ENCODE measurements at places on chromosomes 12 and 14. TPM values are rescaled to one million over a fixed set of nuclear protein-coding genes. Genes with fewer than 3 reads are reported as not detected.

The KCNJ8 gene
- not detected for total RNA-seq

DNA sequence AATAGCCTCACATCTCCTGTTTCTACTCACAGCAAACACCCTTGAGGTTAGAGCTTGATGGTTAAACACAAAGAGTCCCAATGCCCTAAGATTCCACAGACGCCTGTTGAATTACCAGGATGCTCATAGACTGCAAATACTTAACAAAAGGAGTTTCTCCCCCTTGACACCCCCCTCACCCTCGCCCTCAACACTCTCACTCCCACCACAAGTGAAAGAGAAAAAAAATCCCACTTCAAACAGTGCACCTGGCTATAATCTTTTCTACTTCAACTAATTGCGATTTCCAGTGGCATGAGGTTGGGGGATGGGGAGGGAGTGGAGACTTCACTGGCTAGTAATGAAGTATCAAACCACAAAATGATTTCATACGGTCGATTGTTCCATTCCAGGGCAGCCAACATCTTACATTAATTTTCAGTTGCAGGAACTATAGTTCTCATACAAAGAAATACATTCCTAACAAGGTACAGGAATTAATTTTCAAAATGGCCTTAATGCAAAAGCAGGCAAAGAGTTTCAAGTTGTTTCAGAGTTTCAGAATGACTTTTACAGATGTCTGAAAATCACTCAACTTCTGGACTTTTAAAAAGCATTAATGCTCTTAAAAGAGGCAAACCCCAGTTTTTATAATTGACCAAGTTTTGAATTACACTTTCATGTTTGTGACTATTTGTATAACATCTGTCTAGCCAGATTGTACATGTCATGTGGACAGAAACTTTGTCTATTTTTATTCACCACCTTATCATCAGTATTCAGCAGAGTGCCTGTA is 390.7 kb downstream of the C12orf75 start:
- DNase-seq: no peak

DNA sequence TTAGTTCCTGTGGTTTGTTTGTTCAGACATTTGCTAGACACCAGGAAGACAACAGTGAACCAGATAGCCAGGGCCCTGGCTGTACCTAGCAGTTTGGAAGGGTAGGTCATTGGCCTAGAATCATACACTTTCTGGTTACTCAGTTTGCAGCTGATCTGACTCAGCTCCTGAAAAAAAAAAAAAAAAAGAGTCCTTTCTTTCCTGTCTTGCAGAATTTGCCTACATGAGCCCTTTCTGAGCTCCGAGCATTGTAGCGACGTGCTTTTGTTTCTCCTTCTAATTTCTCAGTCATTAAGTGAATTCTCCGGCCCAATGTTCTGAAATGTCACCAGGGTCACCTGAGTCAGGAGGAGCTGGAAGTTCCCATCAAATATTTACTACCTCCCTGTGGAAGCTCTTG is 2.4 kb downstream of the CABP1 start:
- DNase-seq: no peak

The DENND5B gene
- total RNA-seq: 0.08 TPM

The ARPC3 gene
- 437 TPM for total RNA-seq

DNA sequence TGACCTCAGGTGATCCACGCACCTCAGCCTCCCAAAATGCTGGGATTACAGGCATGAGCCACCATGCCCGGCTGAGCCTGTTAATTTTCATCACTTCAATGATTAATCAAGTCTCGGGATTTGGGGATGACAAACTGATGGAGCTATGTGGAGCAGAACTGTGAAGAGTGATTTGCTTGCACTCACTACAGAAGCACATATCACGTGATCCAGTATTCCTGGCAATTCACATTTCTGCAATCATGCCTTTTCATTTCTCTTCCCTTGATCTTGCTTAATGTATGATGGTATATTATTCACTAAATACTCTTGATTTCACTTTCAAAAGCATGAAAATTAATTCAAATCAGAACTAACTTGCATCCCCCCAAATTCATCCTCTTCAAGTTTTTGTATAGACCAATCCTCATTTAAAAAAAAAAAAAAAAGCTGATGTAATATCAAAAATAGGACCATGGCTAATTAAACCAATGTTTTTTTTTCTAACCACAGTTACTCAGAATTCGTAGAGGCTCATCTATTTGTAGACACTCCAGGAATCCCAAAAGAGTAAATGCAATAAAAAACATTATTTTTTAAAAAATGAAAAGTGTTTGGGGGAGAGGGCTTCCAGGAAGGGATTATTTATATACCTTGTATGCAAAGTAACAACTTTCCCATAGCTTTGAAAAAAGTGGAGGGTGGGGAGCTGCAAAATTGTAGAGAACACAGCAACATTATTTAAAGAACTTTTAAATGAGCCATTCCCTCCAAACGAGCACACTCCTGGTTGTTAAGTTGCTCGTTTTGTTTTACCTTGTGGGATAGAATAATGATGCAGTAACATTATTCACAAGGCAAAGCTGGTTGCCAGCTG is 7.0 kb upstream of the ATXN2 start:
- DNase-seq: no peak

DNA sequence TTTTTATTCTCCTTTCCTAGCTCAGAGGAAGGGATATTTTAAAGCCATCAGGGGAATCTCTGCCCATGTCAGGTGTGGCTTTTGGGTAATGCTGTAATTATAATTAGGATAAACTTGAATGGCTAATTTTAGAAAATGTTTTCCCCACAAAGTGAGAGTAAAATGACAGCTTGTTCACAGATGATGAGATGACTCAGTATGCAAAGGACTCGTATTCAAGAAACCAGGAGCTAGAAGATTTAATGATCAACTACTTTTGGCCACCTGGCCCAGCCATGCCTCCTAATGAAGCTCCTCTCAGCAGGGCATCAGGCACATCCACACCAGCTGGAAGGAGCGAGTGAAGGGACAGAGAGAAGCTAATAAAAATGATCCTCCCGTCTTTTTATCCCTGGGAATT is 29.0 kb upstream of the PLEKHG7 start:
- no peak for DNase-seq

The PDE3A gene
- total RNA-seq: not detected

The ZNF891 gene
- total RNA-seq: 1.9 TPM

DNA sequence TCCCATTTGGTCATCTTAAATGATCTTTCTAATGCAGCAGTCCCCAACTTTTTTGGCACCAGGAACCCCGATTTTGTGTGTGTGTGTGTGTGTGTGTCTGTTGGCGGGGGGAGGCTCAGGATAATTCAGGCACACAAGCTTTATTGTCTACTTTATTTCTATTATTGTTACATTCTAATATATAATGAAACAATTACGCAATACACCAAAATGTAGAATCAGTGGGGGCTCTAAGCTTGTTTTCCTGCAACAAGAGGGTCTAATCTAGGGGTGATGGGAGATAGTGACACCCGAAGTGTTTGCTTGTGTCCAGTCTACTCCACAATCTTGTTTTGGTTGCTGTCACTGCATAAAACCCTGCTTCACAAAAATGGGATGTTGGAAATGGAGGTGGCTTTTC is 621.1 kb upstream of the LRFN5 start:
- DNase-seq: no peak

The BCAT1 gene
- total RNA-seq: 24.1 TPM

DNA sequence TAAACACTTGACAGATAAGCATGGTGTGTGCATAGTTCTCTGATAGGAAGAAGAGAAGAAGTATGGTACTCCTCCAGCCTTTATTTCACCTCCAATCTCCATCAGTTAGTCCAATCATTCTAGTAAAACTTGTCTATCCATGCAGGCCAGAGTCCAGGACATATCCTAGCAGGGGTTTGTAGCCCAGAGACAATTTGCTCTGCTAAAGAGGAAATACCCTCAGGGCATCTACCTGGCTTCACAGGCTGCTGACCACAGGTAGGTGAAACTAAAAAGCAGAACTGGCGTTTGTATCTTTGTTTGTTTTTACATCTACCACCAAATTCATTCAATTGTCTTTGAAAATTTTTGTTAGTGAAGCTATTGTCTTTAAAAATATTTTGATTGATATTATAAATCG is 717.6 kb downstream of the FSCB start:
- no peak for DNase-seq

DNA sequence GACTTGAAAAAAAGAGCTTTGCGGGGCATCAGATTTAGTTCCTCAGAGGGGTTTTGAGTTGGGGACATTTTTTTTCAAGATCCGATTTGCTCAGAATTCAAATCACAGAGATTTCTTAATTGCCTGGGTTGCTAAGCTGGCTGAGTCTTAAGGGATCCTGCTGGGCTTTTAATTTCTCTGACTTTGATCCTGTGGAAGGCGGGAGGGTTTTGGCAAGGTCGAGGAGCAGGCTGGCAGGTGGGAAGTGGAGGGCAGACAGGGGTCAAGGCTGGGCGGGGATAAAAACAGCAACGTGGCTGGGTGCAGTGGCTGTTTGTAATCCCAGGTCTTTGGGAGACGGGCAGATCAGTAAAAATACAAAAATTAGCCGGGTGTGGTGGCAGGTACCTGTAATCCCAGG is 33.5 kb upstream of the CCDC63 start:
- no peak for DNase-seq

DNA sequence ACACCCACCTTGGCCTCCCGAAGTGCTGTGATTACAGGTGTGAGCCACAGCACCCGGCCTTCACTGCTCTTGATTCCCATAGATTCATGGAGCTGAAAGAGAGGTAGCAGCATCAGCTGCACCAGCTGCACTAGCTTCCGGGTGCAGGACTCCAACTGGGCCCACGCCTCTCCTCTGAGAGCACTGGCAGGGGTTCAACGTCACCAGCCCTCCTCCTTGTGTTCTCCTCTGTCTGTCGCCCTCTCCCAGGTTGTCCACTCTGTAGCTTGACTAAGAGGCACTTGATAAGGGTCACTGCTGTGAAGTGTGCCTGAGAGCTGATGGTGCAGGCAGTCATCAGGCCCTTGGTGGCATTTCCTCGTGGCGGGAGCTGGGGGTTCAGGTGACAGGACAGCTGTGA is 28.3 kb downstream of the MLXIP start:
- no peak for DNase-seq

The KRT8 gene
- total RNA-seq: not detected

- DNase-seq: no peak
Observed at GRCh38 chr14:100430571-100430970, 107.4 kb downstream of the SLC25A47 start.

DNA sequence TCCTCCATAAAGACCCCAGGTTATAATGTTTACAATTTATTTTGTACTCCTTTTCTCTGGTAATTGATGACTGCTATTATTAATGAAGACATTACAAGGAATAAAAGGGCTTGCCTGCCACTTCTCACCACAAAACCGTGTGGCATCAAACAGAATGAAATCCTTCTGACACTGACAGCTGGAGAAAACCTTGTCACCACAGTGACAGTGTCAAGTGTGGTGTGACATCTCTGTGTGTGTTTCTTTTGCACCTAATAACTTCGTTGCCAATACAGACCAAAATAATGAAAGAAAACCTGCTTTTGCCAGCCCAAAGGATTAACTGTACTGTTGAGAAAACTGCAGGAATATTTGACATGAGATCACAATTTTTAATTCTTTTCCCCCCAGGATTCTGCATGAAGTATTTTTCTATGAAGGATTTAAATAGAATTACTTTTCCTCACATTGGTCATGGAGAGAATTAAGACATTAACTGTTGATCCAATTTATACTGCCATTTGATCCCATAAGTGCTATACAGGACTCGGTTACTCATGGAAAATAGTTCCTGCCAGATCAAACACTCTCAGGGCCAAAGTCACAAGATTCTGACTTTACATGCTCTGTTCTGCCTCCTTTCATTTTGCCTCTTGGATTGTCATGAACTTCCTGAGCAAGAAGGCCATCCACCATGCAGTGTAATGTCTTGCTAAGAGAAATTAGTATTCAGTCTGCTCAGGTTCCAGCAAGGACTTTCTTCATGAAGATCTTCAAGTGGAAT is 60.4 kb upstream of the IFNG-AS1 start:
- DNase-seq: no peak

DNA sequence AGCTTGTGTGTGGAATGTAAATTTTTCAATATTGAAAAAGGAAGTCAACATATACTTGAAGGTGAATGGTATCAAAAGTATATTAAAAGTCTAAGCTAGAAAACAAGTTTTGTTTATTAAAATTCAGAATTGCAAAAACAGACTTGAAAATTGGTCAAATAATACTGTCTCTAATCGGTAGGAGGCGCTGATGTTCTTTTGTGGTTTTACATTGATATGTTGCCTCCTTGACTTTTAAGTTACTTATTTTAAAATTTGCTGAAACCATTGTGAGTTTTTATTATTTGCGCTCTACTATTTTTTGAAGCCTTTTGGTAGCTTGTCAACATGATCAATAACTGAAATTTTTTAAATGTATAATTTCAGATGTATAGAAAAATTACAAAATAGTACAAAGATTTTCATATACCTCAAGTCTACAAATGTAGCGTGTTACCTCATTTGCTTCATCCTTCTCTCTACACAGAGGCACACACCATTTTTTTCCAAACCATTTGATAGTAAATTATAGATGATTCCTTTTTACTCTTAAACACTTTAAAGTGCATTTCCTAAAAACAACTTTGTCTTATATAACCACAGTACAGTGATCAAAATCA is 6.9 kb downstream of the RTRAF start:
- peak; percentile 50 for DNase-seq

- no peak for DNase-seq
Observed at GRCh38 chr12:18895946-18896345, 158.0 kb downstream of the CAPZA3 start.

The CLEC12A gene
- 6.3 TPM for total RNA-seq

DNA sequence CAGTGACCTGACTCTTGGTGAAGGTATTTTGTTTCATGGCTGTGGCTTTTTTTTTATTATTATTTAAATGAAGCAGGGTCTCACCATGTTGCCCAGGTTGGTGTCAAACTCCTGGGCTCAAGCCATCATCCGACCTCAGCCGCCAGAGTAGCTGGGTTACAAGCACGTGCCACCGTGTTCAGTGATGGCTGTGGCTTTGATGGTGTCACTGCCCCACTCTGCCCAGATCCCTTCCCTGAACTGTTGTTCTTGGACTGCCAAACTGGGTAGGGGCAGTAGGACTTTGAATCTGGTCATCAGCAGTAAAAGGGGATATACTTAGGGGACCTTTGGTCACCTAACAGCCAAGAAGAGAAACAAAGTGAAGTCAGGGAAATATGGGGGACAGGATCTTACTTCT is 19.4 kb downstream of the B4GALNT3 start:
- DNase-seq: no peak

- DNase-seq: no peak
Observed at GRCh38 chr12:65106948-65107347, 14.2 kb downstream of the WIF1 start.

The SLCO1B3 gene
- not detected for total RNA-seq

DNA sequence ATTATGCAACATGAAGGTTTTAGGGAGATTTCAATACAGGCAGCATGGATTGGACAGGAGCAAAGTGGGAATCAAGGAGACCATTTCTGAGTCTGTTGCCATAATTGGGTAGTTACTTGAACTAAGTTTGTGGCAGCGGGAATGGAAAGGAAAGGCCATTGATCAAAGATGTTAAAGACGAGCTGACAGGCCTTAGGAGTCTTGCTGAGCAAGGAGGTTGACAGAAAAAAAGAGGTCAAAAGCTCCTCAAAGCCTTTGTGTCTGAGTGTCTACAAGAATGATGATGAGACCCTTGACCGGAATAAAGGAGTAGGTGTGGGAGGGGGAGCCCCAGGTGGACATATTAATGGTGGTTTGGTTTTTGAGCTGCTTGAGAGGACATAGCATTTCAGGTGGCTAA is 9.4 kb downstream of the PLEKHA5 start:
- DNase-seq: no peak

Data from activated CD8-positive, alpha-beta T cell treated with anti-CD3 and anti-CD28 coated beads, Interleukin-2, amount 10 ng/mL, durations not matched to agents 7 days and 5 days (primary cell).